ENCODE measurements at places on chromosomes 6 and 20.
A peak's percentile ranks its signal among the peaks of the same experiment; 100 is the strongest.

DNA sequence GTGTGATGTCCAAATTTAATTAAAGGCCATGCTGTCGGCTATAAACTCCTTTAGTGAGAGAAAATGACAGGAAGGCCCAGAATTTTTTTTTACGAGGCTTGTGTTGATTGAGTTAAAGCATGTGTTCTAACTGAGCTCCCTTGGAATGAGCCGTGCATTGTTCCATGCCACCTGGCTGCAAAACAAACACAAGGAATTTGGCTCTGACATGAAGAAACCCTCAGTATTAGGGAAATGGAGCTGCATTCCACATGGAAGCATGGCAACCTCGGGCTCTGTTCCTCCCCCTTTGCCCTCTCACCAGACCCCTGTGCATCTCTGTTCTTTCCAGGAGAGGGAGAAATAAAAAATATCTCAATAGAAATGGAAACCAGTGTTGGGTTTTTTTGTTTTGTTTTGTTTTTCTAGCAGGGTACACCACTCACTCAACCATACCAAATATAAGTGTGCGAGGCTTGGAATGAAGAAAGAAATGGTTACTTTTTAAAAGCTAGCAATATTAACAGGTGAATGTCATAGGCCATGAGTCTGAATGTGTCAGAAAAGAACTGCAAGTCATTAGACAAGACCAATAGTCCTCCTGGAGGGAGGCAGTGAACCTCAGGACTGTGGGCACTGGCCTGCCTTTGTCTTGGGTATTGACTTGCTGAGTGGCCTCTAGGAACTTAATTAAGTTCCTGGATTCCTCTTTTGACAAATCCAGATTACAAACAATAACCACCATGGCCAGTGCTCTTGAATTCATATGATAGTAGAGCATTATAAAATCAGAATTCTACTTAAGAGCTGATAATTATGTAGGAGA is 935.1 kb downstream of the KIF16B start:
- DNase-seq: no peak

- no peak for DNase-seq
Observed at GRCh38 chr20:18984238-18985200, 170.9 kb downstream of the SCP2D1 start.

DNA sequence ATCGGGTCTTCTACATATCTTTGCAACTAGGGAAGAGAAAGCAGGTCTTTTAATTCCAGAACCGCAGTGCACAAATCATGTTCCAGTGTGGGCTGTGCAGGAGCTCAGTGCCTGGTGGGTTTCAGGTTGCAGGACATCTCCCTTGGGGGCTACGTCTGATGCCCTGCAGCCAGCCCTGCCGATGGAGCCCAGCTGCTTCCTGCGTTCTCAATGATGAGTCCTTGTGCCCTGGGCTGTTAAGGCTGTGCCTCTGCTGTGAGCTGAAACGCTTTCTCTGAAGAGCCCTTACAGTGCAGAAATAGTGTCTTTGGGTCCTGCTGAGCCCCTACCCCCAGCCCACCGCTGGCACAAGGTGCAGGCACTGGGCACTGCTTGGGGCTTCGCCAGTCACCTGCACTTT is 192.9 kb downstream of the SYNDIG1 start:
- no peak for DNase-seq

GRCh38 chr20:33829636-33830035 is 18.5 kb downstream of the CHMP4B start:
- DNase-seq: no peak

- DNase-seq: peak; percentile 40
Observed at GRCh38 chr6:26022132-26022472, 59.5 kb downstream of the TRIM38 start.

- DNase-seq: no peak
Observed at GRCh38 chr6:41332842-41333736, 2.3 kb upstream of the NCR2 start.

DNA sequence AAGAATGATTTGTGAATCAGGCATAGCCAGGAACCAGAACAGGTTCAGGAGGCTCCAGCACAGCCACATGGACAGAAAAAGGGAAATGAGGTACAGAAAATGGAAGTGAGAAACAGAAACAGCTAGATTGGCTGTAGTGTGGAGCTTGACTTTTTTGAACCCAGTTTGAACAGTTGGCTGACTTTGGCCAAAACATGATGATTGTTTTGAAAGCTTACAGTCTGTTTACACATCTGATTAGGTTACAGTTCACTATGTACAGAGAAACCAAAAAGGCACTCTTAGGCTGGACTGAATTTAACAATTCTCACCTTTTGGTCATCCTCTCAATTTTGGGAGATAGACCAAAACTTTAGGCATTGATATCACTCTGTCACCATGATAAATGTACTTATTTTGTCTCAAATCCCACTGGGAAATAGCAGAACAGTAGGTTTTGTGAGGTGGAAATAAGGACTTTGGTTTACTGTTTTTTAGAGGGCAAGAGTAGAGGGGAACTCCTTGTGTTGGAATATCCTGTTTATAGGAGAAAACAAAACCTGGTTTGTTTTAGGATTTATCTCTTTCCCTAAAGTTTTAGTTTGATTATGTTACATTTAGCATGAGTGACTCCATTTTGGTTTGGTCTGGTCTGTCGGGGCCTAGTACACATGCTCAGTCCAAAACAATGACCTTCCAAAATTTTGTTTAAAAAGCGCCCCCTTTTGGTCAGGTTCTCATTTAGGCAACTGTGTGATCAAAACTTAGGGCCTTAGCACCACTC is 123.1 kb downstream of the OLIG3 start:
- no peak for DNase-seq

- DNase-seq: no peak
Observed at GRCh38 chr20:42212391-42212790, 594.2 kb upstream of the CHD6 start.

DNA sequence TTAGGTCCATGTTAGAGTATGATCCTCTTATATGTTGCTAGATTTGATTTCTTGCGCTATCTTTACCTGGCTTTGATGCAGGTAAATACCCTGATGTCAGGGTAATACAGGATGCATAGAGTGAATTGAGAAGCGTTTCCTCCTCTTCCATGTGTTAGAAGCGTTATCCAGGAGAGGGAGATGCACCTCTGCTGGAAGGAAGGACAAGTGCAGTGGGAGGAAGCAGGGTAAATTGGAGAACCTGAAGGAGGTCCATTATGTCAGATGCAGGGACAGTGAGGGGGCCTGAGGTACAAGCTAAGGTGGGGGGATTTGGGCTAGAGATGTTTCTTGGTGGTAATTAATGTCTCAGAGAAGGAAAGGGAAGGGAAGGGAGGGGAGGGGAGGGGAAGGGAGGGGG is 7.7 kb downstream of the SHLD1 start:
- no peak for DNase-seq

- DNase-seq: no peak
Observed at GRCh38 chr6:34679552-34680253, 16.9 kb downstream of the ILRUN start.

DNA sequence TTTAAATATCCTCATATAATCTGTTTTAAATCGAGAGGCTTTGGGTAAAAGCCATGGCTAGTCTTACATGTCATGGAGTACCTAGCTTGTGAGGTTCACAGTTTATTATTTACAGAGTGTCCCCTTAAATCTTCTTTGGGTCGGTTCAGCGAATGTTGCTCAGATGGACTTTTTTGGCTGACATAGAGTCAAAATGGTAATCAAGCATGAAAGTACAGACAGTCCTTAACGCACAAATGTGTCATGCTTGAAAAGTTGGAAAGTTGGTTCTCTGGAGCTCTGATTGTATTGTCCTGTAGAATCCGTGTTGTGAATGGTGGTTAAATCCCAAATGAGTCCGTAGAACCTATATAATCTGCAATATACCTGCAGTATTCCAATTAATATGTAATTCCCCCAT is 22.0 kb downstream of the PTPN1 start:
- DNase-seq: no peak
